Activated CD4-positive, alpha-beta T cell treated with anti-CD3 and anti-CD28 coated beads, Interleukin-2, amount 10 ng/mL, durations not matched to agents 24 days and 14 days (primary cell): ENCODE measurements at places on chromosomes 4 and X. TPM values are rescaled to one million over a fixed set of nuclear protein-coding genes. Genes with fewer than 3 reads are reported as not detected.
A peak's percentile ranks its signal among the peaks of the same experiment; 100 is the strongest.

DNA sequence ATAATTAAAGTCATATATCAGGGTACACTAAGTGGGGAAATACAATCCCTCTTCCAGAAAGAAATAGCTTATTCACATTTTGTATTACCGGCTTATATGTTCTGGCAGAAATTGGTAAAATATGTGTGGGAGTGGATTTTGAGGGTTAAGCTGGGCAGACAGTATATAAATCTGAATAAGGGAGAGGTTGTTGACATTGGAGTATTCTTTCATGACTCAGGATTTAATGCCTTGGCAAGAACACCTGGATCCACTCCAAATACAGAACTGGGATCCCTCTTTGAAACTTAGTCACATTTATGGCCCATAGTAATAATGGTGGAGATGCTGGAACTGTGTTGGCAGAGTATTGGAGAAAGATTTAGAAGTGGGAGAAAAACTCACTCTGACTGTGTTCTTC, 54.3 kb upstream of the TET2 start:
- no peak overlapping the region for H3K4me3 ChIP-seq
- H3K27ac ChIP-seq, result no peak overlapping the region
- DNase-seq, result no peak

- H3K27ac ChIP-seq, result no peak overlapping the region
- no peaks in the 10 kb centered on the region for H3K36me3 ChIP-seq
- no peaks in the 10 kb centered on the region for H3K27me3 ChIP-seq
- H3K4me1 ChIP-seq, result no peaks in the 10 kb centered on the region
- H3K4me3 ChIP-seq, result no peak overlapping the region
Measured at GRCh38 chr4:176357359-176358082, 37.8 kb downstream of the SPCS3 start.

Gene ARHGAP4
- 135 and 137 TPM in 2 replicates for total RNA-seq

DNA sequence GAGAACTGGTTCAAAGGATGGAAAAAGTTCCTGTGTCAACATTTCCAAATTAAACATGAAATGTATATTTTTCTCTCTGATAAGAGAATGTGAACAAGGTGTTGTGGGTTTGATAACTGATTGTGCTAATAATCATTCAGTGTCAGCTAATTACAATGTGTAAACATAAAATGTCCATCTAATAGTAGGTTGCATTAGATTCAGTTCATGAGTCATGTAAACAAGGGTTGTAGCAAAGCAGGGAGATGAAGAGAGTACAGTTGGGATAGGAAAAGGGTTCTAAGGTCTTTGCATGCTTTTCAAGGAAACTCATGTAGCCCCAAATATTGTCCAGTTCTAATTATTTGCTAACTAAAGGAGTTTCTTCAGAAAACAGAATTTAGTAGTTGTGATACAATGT, 55.4 kb downstream of the DCLK2 start:
- no peaks in the 10 kb centered on the region for H3K4me1 ChIP-seq
- H3K27ac ChIP-seq, result no peak overlapping the region
- no peak overlapping the region for H3K4me3 ChIP-seq
- peaks cover 8% of the 10 kb centered on the region for H3K27me3 ChIP-seq
- H3K36me3 ChIP-seq, result no peaks in the 10 kb centered on the region

DNA sequence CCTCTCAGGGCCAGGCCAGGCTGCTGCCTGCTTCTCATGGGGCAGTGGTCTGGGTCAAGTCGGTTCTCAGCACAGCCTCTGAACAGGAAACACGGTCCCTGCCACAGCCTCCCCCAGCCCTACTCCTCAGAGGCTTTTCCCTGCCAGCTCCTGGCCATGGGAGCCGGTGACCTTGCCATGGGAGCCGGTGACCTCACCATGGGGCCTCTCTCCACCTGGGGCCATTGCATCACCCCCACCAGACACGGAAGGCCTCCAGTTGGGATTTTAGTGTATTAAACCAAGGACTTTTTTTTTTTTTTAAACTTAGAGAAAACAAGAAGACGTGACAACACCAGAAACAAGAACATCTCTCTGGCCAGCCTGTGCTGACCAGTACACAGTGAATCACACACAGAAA, 25.6 kb downstream of the ETDB start:
- DNase-seq, result no peak
- no peak overlapping the region for H3K27ac ChIP-seq
- peaks cover 22% of the 10 kb centered on the region for H3K27me3 ChIP-seq
- H3K36me3 ChIP-seq, result no peaks in the 10 kb centered on the region
- peaks cover 2% of the 10 kb centered on the region for H3K4me1 ChIP-seq

DNA sequence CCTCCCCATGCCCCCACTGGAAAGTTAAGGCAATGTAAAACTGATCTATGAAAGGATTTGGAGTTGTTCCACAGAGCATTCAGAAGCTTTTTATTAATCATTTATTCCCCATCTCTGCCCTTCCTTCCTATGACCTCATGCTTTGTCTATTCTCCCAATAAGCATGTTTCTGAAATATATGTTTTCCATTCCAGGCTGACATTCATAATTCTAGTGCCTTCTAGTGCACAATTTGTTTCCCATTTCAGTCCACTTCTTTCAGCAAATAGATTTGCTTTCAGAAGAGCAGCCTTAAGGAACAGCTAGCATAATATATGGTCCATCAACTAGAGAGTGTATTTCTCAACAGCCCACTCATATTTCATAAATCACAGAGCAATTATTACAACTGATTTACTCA, 77.1 kb upstream of the ATXN3L start:
- no peaks in the 10 kb centered on the region for H3K27me3 ChIP-seq
- H3K4me1 ChIP-seq, result peaks cover 13% of the 10 kb centered on the region
- DNase-seq, result no peak
- H3K36me3 ChIP-seq, result peaks cover 7% of the 10 kb centered on the region

Gene SLC7A11
- 1.8 and 1.9 TPM in 2 replicates for total RNA-seq

Gene MTMR8
- 2.7 and 4.2 TPM in 2 replicates for total RNA-seq

GRCh38 chr4:56757261-56757746, 64.2 kb downstream of the SPINK2 start:
- H3K36me3 ChIP-seq, result no peaks in the 10 kb centered on the region
- H3K4me1 ChIP-seq, result peaks cover 45% of the 10 kb centered on the region
- H3K27ac ChIP-seq, result peak overlapping the region; percentile 98
